HuH-7 (cell line): ENCODE measurements at places on chromosomes 3 and 15.
A peak's percentile ranks its signal among the peaks of the same experiment; 100 is the strongest.

GRCh38 chr15:38005953-38006808, 71.7 kb downstream of the TMCO5A start:
- DNase-seq, result no peak

DNA sequence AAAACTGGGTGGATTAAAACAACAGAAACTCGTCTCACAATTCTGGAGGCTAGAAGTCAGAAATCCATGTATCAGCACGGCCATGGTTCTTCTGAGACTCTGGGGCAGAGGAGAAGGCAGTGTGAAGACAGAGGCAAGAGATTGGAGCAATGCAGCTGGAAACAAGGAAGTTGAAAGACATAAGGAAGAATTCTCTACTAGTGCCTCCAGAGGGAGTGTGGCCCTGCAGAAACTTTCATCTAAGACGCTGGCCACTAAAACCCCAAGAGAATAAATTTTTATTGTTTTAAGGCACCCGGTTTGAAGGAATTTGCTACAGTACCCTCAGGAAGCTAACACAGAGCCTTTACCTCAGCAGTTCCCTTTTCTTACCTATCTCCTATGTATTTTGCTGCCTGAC, 1012.2 kb upstream of the CADM2 start:
- no peak for DNase-seq

DNA sequence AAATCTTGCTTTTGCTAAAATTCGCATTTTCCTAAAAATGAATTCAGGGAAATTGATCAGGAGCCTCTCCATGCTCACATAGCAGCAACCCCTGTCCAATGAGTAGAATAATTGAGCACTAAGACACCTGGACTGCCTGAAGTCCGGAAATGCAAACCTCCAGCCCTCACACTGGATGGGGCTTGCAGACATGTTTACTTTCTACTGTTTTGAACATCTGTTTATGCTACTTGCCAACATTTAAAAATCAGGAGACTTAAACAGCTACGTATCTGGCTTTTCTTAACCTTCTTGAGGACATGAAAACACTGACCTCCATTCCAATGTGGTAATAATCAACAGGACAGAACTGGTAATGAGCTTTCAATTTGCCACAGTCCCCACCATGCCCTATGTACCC, 184.4 kb downstream of the SHOX2 start:
- no peak for DNase-seq

GRCh38 chr15:77663256-77663655, 30.5 kb upstream of the LINGO1 start:
- DNase-seq, result no peak

- no peak for DNase-seq
These were observed 54.7 kb downstream of the FAM98B start for GRCh38 chr15:38508647-38509046.

- peak; percentile 63 for DNase-seq
These were observed 23.3 kb downstream of the ST3GAL6 start for GRCh38 chr3:98786364-98787006.

DNA sequence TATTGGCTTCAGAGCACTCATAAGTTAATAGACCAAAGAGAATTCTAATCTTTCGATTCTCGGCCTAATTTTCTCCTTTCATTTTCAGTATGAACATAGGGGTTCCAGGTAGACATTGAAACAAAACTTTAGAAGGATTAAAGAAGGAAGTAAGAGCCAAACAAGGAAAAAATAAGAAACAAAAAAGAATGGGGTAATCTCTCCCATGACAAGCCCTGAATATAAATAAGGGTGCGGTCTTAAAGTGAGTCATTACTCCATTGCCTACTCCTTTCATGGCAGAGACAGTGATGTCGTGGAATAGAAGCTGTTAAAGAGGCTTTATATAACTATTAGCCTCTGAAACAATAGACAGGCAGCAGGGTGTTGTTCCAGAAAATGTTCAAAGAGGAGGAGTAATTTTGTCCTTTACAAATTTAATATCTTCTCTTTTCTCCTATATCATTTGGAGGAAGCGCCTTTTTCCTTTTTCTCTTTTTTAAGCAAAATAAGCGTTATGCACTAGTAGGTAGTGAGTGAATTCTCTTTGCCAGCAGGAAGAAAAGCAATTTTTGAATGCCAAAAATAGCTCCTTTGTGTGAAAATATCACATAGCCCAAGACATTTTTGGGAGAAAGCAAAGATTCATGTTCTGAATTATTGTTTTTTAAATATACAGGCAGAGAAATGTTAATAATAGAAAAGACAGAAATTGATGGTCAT, 607.9 kb upstream of the KCNMB2 start:
- no peak for DNase-seq

DNA sequence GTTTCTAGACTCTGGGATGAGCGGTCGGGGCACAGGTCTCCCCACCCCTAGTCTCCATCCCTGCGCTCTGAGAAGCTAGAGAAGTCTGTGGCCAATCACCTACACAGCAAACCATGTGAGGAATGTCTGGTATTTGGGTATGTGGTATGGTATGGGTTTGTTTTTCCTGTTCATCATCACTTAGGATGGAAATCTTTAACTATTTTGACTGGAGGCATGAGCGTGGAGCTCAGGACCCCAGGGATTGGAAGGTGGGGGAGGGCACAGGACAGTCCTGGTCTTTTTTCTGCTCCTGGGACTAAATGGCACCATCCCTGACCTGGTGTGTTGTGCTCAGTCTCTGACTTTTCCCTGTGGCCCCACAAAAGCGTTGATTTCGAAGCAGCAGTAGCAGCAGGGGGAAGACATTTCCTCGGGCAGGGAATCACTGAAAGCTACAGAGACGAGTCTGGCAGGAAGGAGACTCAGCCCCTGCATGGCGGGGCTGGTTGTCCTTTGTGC, 191.7 kb upstream of the TPM1 start:
- DNase-seq, result no peak

DNA sequence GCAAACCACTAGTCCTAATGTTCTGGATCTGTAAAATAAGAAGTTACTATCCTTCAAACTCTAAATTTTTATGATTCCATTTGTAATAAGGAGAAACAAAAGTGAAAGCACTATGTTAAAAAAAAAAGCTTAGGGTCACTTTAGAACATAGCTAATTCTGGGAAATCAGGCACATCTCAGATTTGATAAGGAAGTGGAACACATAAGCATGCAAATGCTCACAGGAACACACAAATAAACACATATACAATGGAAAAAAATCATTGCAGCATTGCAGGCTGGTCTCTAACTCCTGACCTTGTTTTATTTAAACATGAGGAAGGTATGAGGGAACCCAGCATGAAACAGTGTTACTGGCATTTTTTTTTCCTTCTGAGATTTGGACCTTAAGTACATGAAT, 63.2 kb upstream of the TNFSF10 start:
- no peak for DNase-seq

DNA sequence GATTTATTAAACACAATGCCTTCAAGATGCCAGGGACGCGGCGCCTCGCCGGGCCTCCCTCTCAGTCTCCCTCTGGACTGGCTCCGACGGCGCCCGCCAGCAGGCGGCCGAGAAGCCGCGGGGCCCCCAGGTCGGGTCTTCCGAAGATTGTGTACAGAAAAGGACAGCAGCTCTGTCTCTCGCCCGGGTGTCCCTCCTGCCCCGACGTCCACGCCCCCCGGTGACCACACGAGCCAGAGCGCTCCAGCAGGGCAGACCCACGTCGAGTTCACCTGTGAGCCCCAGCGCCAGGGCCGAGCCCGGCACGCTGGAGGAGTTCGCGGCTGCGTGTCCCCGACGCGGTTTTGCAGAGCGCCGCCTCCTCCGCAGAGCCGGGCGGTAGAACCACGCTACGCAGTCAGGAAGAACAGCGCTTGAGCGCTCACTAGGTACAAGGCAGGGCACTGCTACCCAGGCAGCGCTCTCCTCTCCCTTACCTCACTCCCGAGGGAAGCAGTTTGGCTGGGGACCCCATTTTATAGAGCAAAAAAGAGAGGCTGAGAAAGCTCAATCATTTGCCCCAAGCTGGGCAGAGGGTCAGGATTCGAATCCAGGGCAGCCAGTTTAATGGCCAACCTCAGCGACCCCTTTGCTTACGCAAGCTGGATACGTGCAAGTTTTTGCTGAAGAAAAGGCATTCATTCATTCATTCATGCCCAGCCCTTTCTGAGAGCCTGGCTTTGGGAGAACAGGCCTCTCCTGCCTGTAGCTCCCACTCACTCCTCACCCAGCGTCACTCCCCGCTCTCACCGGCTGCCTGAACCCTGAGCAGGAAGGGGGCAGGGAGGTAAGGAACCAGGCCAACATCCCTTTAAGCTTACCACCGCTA, 3.0 kb upstream of the TLE3 start:
- DNase-seq, result no peak

- no peak for DNase-seq
These were observed 19.5 kb upstream of the SAMD7 start for GRCh38 chr3:169891886-169892285.
